ENCODE measurements at places on chromosomes 4 and X.

- DNase-seq: no peak
Measured at GRCh38 chr4:48752246-48752645, 27.8 kb downstream of the FRYL start.

DNA sequence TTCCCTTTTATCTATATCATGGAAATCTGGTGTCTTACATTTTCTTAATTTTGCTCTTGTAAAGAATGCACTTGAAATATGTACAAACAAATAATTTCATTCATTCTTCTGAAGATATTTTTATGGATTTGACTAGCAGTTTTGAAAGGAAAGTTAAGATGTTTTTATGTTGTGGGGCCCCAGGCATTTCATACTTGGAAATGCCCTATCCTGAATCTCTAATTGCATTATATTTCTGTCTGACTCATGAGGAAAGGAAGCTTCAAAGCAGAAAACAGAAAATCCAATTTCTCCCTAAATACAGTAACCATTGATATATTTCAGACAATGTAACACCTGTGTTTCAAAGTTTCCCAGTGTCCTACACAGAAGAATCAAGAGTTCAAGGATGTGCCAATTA, 73.2 kb upstream of the NPNT start:
- no peak for DNase-seq

DNA sequence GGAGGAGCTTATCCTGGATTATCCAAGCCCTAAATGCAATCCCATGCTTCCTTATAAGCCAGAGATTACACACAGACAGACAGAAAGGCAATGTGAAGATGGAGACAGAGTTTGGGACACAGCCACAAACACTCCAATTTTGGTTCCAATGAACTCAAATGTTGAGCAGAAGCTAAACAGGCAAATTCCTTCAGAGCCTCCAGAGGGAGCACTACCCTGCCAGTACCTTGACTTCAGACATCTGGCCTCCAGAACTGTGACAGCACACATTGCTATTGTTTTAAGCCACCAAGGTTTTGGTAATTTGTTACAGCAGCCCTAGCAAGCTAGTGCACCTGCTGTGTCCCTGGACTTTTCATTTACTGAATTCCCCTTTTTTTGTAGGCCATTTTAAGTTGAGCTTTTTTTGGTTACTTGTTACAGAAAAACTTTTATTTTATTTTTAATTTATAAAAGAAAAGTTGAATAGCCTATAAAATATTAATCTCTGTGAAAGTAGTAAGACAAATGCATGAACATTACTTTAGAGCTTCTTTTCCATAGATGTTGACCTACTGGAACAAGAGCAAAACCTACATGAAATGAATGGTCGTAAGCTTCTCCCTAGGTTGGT, 33.4 kb upstream of the SRD5A3 start:
- DNase-seq: peak; percentile 32

DNA sequence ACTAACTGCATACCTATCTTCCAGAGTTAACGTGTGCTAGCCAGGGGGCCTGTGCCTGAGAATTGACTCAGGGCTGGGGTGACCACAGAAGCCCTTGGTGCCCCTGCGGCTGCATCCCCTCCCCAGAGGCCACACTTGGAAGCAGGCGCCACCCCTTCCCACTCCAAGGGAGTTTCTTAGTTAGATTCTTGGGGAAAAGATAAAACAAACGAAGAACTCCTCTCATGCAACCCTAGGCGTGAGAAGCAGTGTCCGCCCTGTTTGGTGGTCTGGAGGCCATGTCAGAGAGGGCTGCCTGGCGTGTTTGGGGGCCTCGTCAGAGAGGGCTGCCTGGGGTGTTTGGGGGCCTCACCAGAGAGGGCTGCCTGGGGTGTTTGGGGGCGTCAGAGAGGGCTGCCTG, 50.3 kb upstream of the HGFAC start:
- DNase-seq: no peak

- DNase-seq: no peak
Measured at GRCh38 chr4:154081391-154081790, 292.5 kb upstream of the SFRP2 start.

GRCh38 chr4:189921058-189921457, 19.6 kb upstream of the FRG1 start:
- no peak for DNase-seq

- peak; percentile 99 for DNase-seq
Measured at GRCh38 chr4:39044364-39044955, 12.3 kb upstream of the TMEM156 start.

GRCh38 chrX:1223242-1223600, 10.8 kb upstream of the CRLF2 start:
- DNase-seq: no peak

GRCh38 chrX:75522565-75523431, at the start of gene ZDHHC15:
Gene ZDHHC15 (minus strand): TSS chrX:75523037. CDS start chrX:75523024, 13 bp downstream.
- DNase-seq: no peak

- DNase-seq: no peak
Measured at GRCh38 chrX:42746606-42747005, 31.4 kb downstream of the PPP1R2C start.

DNA sequence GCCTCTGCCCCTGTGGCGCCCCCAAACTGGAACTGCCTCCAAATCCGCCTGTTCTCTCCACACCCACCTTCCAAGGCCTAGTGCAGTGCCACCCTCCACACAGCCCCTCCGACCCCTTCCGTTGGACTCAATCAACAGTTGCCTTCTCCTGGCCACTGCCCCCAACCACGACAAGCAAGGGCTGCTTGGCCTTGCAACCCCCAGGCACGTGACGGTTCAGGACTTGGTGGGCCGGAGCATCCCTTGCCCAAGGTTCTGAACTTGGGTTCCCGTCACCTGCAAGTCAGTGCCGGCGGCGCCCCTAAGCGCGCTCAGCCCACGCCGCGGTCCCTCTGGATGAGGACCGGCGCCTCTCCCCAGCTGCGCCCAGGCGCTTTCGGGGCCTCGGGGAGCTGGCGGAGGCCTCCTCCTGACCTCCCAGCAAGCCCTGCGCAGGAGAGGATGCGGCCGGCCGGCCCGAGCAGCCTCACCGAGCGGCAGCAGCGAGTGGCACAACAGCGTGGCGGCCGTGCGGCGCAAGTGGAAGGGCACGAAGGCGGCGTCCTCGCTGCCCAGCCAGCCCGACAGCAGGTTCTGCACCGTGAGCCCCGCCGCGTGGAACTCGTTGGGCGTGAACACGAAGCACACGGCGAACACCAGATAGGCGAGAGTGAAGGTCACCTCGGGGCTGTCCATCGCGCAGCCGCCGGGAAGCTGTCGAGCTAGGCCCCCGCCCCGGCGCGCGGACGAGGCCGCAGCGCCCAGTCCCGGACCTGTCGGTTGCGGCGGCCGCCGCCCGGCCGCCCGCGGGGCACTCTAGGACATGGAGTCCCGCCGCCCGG, 750 bp downstream of the TMEM129 start:
- DNase-seq: peak; percentile 15

- no peak for DNase-seq
Measured at GRCh38 chr4:162403419-162403818, 239.6 kb upstream of the FSTL5 start.

Measured in CD14-positive monocyte (primary cell).